ENCODE measurements at places on chromosomes 7 and 10. TPM values are rescaled to one million over a fixed set of nuclear protein-coding genes. Genes with fewer than 3 reads are reported as not detected.

CTBP2 gene
- total RNA-seq, result 29.1 TPM

- DNase-seq, result no peak
These were observed 82.3 kb upstream of the FZD1 start for GRCh38 chr7:91181949-91182348.

GRCh38 chr10:108684431-108684830, 1238.9 kb downstream of the XPNPEP1 start:
- DNase-seq, result no peak

- DNase-seq, result no peak
These were observed 16.0 kb downstream of the RNF32 start for GRCh38 chr7:156656598-156656997.

GRCh38 chr10:133458710-133459453, 5.1 kb downstream of the SCART1 start:
- DNase-seq, result peak; percentile 9

PKD2L1 gene
- total RNA-seq, result not detected

LFNG gene
- total RNA-seq, result 5.2 TPM

DNA sequence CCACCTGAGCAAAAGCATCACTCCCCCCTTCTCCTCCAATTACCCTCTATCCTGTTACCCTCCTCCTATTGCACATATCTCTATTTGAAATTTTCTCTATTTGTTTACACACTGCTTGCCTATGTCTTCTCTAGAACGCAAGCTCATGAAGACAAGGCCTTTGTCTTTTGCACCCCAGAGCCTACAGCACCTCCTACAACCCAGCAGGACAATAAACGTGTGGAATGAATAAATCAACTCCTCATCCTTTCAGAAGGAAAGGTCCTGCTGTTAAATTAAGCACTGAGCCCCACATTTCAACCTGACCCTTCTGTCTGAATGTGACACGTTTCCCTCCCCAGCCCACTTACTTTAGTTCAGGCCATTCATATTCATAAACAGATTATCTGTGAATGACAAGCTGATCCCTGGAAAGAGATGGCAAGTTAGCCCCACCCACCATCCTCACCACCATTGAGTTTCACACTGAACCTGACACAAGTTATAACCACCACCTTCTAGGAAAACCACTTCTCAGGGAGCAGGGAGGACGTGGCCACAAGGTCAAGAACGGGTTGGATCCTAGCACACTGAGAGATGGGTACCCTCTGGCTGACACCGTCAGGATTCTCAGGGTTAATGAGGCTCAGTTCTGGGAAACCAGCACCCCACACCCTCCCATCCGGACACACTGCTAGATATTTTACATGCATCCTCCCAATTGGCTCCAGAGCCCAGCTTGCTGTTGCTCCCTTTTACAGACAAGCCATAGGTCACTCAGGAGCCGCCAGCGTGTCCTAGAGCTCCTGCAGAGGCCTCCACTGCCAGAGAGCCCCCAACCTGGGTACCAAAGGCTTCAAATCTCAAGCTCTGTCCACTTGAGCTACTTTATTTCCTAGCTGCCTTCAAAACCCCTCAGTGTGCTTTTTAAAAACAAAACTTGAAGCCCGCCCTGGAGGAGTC, 934 bp downstream of the PRTFDC1 start:
- DNase-seq, result no peak

- no peak for DNase-seq
These were observed 623.4 kb upstream of the IGFBP3 start for GRCh38 chr7:46544396-46545008.

GNAT3 gene
- not detected for total RNA-seq

DNA sequence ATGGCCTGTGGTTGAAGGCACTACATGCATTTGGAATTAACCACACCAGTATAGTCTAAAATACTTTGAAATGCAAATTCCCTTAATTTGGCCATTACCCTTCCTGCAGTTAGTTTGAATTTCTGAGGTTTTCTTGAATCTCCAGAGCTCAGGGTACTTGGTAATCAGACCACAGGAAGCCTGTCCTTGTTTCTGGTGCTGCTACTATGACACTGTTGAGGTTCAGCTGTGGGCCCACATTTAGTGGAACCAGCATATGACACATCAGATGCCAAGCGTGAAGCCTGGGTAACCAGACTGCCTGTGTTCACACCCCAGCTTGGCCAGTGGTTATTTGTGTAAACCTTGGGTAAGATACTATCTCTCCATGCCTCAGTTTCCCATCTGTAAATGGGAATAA, 124.3 kb downstream of the SNX10 start:
- DNase-seq, result no peak

DNA sequence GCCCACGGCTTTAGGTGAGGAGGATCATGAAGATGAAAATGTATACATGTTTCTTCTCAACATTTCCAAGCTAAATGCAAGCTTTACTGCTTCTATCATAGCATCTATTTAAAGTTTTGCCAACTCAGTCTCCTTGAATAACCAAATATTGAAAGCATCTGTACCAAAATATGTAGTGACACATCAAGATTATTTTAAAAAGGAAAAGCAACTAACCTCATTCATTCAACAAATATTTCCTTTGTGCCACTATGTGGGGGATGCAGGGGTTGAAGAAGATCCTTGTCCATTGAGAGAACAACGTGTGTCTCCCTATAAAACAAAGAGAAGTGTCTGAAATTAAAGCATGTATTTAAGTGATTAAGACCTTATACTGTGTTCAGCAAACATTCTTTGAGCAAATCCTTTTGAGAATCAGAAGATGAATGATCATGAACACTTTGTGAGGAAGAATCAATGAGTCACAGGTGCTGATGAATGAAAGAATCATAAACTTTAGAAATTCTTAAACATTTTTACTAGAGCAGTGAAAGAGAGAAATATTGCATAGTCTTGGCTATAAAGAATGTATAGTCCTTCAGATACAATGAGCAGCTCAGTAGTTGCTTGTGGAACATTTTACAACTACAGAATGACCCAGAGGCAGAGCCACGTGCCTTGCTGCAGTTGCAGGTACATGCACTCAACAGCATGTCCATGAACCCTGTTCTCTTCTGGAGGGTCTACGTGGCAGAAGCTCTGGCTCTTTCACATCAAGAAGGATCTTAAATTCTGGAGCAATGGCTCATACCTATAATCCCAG, 13.9 kb downstream of the TAS2R60 start:
- no peak for DNase-seq

FAM131B gene
- total RNA-seq, result 0.47 TPM

DNA sequence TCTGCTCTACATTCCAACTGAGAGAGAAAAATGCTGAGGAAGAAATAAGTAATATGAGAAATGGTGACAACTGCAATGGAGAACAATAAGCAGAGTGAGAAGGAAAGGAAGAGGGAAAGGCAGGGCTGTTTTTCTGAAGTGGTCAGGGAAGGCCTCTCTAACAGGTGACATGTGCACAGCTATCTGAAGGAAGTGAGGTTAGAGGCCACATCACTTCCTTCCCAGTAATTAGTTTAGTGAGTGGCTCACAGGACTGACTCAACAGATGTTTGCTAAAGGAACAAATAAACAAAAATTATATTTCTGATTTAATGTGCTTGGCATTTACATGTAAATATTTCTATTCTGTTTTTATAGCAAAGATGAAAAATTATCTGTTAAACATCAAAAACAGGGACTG, 77.9 kb downstream of the ARHGAP21 start:
- DNase-seq, result no peak

Data from left ventricle myocardium inferior (tissue), 1 donor.